Calu3 (cell line): ENCODE measurements at places on chromosomes 2 and 18. TPM values are rescaled to one million over a fixed set of nuclear protein-coding genes. Genes with fewer than 3 reads are reported as not detected.

CCDC85A gene
- 2.6 and 3.0 TPM in 2 replicates for total RNA-seq

CPS1 gene
- 0.80 and 1.1 TPM in 2 replicates for total RNA-seq

LGALSL gene
- 9.3 and 12.1 TPM in 2 replicates for total RNA-seq

CYP1B1 gene
- 34.4 and 36.5 TPM in 2 replicates for total RNA-seq
